ENCODE measurements at places on chromosomes 11 and 22.
A peak's percentile ranks its signal among the peaks of the same experiment; 100 is the strongest.

DNA sequence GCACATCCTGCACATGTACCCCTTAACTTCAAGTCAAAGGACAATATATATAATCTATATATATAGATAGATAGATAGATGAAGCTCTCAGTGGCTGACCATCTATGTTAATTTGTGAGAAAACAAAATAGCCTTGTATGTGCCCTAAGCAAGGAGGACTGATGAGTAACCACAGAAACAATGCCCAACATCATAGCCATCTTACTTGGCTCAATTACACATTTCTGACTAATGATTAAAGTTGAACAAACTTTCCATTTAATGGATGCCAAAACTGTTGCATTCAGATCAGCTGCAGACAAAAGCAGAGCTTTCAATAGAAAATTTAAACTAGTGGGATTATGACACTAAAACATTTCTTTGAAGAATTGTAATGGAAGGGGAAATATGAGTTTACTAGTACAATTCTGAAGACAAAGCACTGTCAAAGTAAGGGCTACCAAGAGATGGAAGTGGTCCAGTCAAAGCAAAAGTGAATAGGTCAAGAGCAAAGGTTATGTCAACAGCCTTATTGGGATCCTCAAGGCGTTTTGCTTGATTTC, 1188.2 kb upstream of the RAG2 start:
- no peak for DNase-seq

DNA sequence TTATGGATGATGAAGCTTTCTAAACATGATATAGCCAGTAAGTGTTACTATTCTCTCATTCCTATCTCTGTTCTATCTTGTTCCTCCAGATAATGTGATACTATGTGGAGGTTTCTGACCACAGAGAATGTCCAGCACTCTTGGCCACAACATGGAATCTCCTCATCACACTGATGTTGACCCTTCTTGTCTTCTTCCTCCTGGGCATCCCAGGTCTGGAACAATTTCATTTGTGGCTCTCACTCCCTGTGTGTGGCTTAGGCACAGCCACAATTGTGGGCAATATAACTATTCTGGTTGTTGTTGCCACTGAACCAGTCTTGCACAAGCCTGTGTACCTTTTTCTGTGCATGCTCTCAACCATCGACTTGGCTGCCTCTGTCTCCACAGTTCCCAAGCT, 9.9 kb upstream of the OR56B1 start:
- DNase-seq = no peak

DNA sequence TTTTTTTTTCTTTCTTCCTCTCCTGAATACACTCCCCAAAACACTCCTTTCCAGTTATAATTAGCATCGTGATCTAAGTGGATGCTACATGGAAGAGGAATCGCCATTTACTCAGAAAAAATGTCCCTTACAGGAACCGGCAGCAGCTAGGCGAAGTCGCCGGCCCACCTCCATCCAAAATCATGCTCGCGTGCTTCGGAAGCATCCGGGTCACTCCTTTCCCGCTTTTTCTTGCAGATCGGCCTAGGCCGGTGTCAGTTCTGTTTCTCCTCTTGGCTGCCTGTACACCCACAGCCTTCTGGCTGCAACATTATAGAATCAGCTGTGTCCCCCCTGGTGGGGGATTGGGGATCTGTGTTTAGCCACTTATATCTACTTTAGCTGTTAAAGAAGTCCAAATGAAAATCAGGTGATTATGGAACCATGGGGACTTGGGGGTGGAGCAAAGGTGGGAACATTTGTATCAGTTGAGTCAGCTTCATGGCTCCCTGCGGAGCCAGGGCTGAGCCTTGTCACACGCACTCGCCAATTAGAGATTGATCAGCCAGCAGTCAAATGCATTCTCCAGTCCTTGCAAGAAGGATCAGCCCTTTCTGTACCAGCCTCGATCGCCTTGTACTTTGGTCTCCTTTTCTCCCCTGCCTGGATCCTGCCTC, 36.3 kb downstream of the ASRGL1 start:
- no peak for DNase-seq

GRCh38 chr11:78784321-78785061, 209.8 kb upstream of the NARS2 start:
- DNase-seq = no peak

GRCh38 chr11:95908826-95909225, 15.1 kb downstream of the MTMR2 start:
- no peak for DNase-seq

DNA sequence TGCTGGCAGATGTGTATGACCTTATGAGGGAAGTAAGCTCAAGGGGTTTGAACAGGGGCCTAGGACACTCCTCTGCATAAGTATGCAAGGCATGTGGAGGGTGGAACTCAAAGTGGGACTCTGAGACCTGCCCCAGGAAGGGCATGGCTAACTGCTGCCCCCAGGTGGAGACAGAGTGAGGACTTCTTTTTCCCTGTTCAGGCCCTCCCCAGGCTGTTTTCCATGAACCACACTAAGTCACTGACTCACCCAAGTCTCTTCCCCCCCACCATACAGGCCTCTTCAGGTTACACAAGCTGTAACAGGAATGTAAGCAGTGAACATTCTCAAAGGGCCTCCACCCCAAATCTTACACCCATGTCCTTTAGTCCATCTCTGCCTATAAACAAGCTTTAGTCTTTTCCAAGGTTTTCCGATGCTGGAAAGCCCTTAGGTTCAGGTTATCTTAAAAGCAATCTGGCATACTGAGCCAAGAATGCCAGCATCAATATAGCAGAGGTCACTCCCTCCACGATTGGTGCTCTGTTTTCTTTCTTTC, 13.1 kb downstream of the EEF1G start:
- DNase-seq = peak; percentile 81

DNA sequence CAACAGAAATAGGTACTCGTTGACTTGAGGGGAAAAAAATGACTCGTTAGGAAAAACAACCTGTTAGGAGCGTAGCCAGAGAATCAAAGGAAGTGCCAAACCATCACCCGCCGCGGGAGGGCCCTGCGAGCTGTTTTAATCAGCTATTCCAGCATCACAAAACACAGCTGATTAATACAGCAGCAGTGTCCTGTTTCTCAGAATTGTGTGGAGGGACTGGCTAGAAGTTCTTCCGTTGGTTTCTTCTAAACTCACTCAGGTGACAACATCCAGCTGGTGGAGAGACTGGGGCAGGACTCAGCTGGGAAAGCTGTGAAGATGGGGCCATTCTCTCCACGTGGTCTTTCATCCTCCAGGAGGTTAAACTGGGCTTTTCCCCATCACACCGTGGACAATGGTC, 28.0 kb downstream of the HSPA8 start:
- DNase-seq = peak; percentile 19

GRCh38 chr11:73340164-73340563, 32.1 kb downstream of the ARHGEF17 start:
- DNase-seq = no peak

DNA sequence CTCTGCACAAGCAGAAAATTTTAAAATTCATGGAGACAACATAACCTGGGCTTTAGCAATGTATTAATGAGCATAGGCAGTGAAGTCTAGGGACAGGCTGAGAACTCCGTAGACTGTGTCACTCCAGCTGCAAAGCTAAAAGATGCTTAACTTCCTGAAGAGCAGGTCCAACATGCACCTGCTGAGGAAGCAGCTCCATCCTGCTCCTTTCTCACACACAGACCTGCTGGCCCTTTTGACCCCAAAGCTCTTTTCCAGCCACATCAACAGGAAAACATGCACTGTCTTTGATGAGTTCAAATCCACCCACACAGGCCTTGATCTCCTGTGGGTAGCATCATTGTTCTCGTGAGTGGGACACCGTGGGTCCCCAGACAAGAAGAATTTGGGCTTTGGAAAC, 36.0 kb downstream of the SYN3 start:
- DNase-seq = no peak

DNA sequence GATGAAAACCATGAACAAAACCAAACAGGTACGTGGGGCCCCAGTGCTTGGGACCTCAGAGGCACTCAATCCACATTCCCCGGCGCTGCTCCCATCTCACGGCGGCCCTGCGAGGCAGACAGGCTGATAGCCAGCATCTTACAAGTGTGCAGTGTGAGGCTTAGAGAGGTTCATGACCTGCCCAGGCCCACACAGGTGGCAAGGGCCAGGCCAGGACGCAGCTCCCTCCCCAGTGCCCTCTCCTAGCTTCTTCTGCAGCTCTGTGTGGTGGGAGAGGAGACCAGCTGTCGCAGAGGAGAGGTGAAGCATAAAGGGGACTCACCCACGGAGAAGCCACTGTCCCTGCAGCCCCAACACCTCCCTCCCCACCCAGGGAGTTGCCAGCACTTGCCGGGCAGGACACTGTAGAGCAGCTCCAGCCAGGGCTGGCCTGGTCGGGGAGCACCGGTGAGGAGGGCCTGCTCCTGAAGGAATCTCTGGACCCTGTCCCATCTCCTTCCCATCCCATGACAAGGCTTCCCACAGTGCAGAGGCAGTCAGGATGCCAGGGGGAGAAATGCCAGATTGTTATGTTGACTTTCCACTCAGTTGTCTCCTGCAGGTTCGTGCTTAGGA, 92.4 kb upstream of the TMEM45B start:
- no peak for DNase-seq

- DNase-seq = peak; percentile 56
Observed at GRCh38 chr22:38273135-38273826, 471 bp upstream of the TMEM184B start.

DNA sequence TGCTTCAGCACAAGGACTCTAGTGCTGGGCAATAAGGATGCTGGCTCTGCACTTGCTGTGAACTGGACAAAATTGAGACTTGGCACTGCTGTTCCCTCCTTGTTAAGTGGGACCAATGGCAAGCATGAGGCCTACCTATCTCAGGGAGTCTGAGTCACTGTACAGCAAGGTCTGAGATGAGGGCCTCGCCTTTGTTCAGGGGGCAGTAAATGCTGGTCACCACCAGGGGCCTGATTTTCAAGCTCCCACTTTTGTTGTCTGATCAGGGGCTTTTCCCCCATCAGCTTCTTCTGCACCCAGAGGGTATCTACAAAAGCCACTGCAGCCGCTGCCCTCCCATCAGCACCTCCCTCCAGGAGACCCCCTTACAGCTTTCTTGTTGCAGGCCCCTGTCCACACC, 22.8 kb downstream of the DHCR7 start:
- DNase-seq = no peak

GRCh38 chr11:76620489-76620888, 50.1 kb downstream of the LRRC32 start:
- DNase-seq = no peak

DNA sequence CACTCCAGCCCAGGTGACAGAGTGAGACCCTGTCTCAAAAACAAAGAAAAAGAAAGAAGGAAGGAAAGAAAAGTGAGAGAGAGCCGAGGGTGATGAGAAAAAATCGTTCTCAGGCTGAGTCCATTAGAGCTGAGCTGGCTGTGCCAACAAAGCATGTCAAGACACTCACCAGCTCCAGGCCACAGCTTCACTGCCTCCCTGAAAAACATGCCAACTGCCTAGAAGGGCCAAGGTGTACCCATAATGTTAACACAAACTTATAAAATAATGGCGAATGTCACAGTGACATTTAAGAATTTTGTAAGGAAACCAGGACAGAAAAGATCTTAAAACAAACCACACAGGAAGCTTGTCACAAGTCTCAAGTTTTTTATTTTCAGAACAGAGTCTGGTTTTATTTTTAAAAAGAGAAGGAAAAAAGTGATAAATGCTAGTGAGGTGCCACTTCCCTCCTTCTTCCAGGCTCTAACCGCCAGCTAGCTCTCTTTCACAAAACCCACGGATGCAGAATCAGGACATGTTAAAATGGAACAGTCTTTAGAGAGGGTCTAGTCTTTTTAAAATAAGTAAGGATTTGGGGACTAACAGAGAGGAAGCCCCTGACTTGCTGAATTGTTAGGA, 5.1 kb downstream of the TMEM121B start:
- DNase-seq = no peak

- no peak for DNase-seq
Observed at GRCh38 chr22:34976886-34977285, 89.1 kb upstream of the ISX start.

- no peak for DNase-seq
Observed at GRCh38 chr11:105211806-105212554, 72.4 kb upstream of the CARD18 start.

- DNase-seq = no peak
Observed at GRCh38 chr11:115418626-115419025, 85.6 kb downstream of the CADM1 start.

GRCh38 chr11:19087658-19088057, 27.1 kb upstream of the MRGPRX2 start:
- DNase-seq = no peak

- DNase-seq = peak; percentile 5
Observed at GRCh38 chr11:34049028-34049427, 2.5 kb upstream of the CAPRIN1 start.

- DNase-seq = no peak
Observed at GRCh38 chr11:117878939-117879475, 2.5 kb upstream of the FXYD6 start.
